Activated CD8-positive, alpha-beta memory T cell treated with anti-CD3 and anti-CD28 coated beads for 1 hour (primary cell): ENCODE measurements at places on chromosomes 3 and 15.
A peak's percentile ranks its signal among the peaks of the same experiment; 100 is the strongest.

GRCh38 chr15:27066446-27066845 lies 95.5 kb downstream of the GABRG3 start:
- no peak for DNase-seq

DNA sequence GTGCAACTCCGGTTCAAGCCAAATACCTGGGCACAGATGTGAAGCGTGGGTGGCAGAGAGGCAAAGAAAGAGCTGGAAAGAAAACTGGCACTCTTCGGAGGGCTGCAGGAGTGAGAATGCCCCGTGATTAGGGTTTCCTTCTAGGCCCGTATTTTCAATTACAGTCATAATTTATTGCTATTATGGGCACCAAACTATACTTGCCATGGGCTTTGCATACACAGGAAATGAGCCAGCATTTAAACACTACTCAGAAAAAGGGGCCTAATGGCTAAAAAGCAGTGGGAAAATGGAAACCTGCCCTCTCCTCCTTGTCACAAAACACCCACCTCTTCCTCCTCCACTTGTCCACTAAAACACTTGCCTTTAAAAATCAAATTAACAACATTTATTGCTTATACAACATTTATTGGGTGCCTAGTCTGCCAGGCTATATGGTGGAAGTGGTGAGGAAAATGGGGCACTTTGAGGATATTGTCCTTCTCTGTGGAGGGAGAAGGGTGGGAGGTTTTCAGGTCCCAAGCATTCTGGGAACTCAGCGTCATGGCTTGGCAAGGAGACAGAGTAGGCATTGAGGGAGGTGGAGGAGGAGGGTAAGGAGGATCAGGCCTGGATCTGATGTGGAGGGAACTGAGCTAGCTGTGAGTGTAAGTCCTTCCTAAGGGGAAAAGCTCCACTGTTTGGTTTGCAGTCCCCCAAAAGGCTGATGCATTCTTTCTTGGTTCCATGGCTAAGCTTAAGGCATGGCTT lies 160.9 kb downstream of the SLCO3A1 start:
- DNase-seq, result no peak

GRCh38 chr3:15810702-15811101 lies 12.9 kb upstream of the ANKRD28 start:
- DNase-seq, result no peak

DNA sequence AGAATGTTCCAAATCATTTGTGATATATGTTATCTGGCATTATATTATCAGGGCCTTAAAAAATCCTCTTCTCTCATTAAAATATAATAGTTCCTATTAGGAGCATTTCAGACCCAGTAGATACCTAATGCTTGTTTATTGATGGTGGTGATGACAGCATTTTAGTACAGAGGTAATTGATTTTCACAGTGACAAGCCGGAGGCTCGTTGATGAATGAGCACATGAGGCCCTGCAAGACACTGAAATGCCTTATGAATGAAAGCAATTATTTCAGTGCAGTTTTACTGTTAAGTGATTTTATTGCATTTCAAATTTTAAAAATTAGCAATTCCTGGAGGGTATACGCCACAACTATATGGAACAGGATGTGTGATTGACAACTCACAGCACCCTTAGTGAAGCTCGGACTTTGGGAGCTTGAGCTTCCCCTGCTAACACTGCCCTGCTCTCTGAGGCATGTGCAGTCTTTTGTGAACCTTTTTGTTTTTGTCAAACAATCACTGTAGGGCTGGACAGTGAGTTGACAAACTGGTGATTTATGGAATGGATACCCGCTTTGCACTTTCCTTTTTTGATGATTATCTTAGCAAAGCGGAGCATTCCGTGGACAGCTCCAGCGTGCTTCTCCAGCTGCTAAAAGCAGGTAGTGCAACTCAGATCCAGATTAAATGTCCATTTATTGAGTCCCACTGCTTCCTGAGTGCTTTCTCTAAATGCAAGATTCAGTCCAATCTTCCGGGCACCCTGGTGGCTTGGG lies 187.0 kb upstream of the ATP10A start:
- DNase-seq, result no peak

GRCh38 chr3:133540896-133541674 lies 32.4 kb upstream of the CDV3 start:
- no peak for DNase-seq

DNA sequence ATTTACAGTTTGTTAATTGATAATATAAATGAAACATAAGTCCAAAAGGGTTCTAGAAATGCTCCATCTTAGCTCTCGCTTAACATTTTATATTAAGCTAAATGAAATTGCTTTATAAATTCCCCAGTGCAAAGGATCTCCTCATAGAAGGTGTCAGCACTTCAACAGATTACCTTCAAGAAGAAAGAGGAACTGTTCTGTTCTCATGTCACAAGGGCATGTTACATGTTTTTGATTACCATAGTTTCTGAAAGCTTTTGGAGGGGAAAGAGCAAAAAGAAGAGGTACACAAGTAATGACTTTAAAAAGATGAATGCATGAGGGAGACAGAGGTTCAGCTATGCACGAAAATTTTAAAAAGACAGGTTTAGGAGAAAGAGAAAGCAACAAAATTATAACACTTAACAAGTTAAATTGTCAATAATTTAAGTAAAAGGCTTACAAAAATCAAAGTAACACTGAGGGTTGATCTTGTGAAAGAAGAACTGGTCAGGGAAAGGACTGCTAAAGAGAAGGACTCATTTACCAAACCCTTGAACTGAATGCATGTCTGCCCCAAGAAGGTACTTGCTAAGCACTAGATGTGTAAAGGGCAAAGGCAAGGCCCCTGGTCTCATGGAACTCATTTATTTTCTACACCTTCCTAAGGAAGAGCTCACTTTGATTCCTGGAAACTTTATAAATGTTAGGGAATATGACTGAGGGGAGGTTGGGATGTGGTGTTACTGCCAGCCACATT lies 45.1 kb downstream of the CCDC191 start:
- no peak for DNase-seq

DNA sequence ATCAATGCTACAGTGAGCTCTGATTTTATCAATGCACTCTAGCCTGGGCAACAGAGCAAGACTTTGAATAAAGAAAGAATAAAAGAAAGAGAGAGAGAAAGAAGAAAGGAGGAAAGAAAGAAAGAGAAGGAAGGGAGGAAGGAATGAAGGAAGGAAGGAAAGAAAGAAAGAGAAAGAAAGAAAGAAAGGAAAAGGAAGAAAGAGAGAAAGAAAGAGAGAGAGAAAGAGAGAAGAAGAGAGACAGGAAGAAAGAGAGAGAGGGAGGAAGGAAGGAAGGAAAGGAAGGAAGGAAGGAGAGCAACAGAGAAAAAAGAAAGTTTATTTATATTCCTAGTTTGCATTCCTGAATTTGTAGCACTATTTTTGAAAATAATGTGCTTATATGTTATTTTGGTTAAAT lies 52.3 kb upstream of the ITGA11 start:
- DNase-seq, result no peak

- DNase-seq, result no peak
Observed at GRCh38 chr3:137335478-137335877, 377.7 kb downstream of the IL20RB start.

- no peak for DNase-seq
Observed at GRCh38 chr3:23985747-23986544, 40.9 kb downstream of the NR1D2 start.

DNA sequence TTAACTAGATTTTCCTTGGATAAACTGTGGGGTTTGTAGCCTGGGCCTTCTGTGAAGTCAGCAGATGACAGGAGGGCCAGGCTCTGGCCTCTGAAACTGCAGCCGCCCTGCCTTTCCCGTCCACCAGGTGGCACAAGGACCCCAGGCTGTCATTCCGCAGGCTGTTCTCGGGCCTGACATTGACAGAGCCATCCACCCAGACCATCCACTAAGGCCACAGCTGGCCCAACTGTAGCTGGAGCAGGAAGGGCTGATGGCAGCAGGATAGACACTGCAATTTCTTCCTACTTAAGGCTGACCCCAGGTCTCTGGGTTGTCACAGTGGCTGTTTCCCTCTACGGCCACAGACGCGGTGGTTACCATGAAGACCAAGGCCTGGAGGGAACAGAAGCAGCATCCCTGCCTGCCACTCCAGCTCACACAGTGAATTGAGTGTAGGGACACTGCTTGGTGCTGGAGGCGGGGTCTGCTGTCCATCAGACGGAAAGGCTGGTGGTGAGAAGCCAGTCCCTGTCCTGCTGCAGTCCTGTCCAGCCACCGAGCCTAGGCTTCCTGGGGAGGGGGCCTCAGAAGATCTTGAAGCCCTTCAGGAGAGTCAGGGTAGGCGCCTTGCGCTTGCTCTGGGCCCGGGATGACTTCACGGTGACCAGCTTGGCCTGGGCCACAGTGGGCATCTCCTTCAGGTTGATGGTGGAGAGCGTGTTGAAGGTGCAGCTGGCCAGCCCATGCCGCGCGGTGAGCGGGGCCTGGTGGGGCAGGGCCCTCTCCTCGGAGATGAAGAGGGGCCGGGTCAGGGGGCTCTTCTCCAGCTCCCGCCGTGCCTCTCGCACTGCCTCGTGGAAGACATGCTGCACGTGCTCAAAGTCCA lies 9.4 kb downstream of the SLC51B start:
- peak; percentile 27 for DNase-seq

- DNase-seq, result no peak
Observed at GRCh38 chr15:66702787-66703539, 927 bp downstream of the SMAD6 start.

- DNase-seq, result no peak
Observed at GRCh38 chr3:157282261-157283191, 122.6 kb upstream of the CCNL1 start.

DNA sequence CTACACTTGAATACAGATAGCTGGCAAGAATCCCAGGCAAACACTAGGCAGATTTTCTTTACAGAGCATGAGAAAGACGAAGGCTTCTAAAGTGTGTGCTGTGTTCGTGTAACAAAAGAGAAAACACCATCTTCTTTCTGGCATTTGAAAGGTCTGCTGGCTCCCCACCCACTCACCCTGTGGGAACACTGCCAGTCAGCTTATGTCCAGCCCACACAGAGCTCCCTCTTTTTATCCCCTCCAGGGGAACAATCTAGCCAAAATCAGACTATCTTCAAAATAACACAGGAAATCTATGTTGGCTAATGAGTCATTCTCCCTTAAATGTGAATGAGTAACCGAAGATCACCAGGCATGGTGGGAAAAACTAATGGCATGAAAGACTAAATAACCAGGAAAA lies 45.6 kb upstream of the PAQR5 start:
- no peak for DNase-seq

GRCh38 chr3:62252438-62253157 lies 120.8 kb downstream of the FEZF2 start:
- DNase-seq, result no peak

DNA sequence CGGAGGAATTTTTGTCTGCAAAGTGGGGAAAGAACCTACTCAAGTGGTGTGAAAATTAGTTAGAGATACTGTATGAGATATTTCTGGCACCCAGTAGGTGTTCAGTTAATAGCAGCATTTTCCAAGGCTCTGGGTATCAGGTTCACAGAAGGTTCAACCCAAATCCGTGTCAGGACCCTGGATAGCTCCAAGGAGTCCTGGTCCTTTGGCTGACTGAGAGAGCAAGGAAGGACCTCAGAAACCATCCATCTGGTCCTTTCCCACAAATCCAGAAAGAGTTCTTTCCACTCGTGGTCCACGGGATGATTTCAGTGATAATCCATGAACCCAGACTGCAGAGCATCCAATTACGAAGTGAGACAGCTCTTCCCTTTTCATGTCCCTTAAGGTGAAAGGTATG lies 51.4 kb downstream of the SLC6A11 start:
- no peak for DNase-seq

GRCh38 chr3:186596568-186597287 lies 16.1 kb upstream of the AHSG start:
- DNase-seq, result no peak

GRCh38 chr3:197175503-197175902 lies 122.9 kb downstream of the DLG1 start:
- no peak for DNase-seq

- no peak for DNase-seq
Observed at GRCh38 chr3:98812851-98813374, 49.8 kb downstream of the ST3GAL6 start.

- no peak for DNase-seq
Observed at GRCh38 chr3:119636891-119637611, 23.3 kb downstream of the POPDC2 start.

DNA sequence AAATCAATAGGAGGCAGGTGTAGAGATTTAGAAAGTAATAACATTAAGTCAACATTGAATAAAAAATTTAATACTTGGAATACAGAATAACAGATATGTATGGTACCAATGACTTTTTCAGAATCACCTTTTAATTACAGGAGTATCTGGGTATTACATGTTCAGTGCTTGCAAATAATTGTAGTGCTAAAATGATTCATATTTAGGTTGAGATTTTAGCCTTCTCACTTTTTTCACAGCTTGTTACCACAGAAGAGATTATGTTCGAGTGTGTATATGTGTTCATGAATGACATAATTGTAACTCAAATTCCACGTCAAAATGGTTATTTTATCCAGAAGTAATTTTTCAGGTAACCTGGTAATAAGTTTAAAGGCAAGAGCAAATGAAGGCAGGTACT lies 187.9 kb upstream of the TBL1XR1 start:
- no peak for DNase-seq

DNA sequence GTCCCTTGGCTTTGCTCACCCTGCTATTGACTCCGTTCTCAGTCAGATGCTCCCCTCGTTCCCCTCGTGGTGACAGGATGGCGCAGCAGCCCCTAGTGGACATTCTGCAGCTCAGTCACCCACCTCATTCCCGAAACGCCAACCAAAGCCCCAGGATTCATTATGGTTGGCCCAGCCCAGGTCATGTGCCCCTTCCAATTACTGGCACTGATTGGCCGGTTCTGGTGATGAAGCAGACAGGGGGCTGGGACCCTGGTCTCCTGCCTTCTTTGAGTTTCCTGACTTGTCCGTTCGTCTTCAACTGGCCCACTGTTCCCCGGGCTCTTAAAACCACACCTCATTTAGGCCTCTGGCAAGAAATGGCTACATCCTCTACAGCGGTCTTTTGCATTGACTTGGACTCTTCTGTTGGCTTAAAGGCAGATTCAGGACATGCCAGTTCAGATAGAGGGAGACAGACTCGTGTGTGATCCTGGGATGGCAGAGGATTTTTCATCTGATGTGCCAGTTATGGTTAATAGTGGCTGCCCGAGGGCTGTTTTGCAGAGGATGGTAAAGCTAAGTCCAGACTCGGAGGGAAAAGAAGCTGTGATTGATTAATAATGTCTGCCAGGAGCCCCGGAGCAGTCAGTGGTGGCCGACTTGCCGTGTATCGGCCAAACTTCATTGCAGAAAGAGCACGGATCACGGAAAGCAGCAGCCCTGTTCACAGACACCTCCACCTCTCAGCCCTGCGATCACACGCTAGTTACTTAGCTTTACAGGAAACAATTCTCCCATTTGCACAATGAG lies 37.8 kb downstream of the LSM3 start:
- DNase-seq, result no peak

- DNase-seq, result no peak
Observed at GRCh38 chr3:125418306-125418705, 43.2 kb upstream of the ZNF148 start.

- no peak for DNase-seq
Observed at GRCh38 chr15:31256378-31257265, 70.0 kb upstream of the KLF13 start.

GRCh38 chr3:196537319-196537984 lies 22.3 kb upstream of the SMCO1 start:
- DNase-seq, result peak; percentile 58

GRCh38 chr15:82039871-82040270 lies 5.9 kb downstream of the MEX3B start:
- no peak for DNase-seq

- DNase-seq, result no peak
Observed at GRCh38 chr3:9951962-9952805, at the start of gene PRRT3. Gene PRRT3, minus strand, starts transcription at chr3:9952408. Its CDS starts 2,293 bp downstream, at chr3:9950115.

GRCh38 chr3:99325402-99325801 lies 313.0 kb upstream of the COL8A1 start:
- DNase-seq, result no peak

- DNase-seq, result no peak
Observed at GRCh38 chr3:58534592-58535494, 2.1 kb downstream of the ACOX2 start.
